ENCODE measurements at places on chromosomes 7 and 10. TPM values are rescaled to one million over a fixed set of nuclear protein-coding genes. Genes with fewer than 3 reads are reported as not detected.

DNA sequence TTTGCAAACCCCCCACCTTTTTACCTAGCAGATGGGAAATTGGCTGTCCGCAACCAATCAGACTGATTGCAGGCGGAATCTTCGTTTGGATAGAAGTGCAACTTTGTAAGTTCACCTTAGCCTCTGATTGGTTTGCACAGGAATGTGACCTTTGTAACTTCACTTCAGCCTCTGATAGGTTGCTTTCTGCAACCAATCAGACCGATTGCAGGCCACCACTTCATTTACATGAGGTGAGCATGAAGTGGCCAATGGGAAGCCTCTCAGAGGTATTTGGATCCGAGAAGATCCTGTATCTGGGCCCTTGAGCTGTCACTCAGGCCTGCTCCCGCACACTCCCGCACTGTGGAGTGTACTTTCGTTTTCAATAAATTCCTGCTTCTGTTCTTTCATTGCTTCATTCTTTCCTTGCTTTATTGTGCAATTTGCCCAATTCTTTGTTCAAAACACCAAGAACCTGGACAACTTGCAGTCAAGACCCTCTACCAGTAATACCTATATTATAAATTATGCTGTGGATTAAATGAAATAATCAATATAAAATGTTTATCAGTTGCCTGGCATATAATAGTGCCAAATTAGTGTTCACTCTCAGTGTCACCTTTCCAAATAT, 491.4 kb downstream of the PLXNA4 start:
- no peaks in the 10 kb centered on the region for H3K27me3 ChIP-seq
- H3K36me3 ChIP-seq: no peaks in the 10 kb centered on the region
- no peaks in the 10 kb centered on the region for H3K4me1 ChIP-seq
- no peak overlapping the region for H3K27ac ChIP-seq

The PON1 gene
- total RNA-seq: 1.00 TPM

GRCh38 chr7:89605362-89605761, 548.9 kb upstream of the STEAP1 start:
- no peaks in the 10 kb centered on the region for H3K27me3 ChIP-seq
- H3K36me3 ChIP-seq: no peaks in the 10 kb centered on the region
- no peak for DNase-seq
- no peak overlapping the region for H3K4me3 ChIP-seq
- no peak overlapping the region for H3K27ac ChIP-seq

The MOGAT3 gene
- total RNA-seq: not detected

The RADIL gene
- 0.22 TPM for total RNA-seq
